Heart left ventricle (tissue), 16 donors: ENCODE measurements at places on chromosomes 16 and 17.

- no peak overlapping the region for H3K27ac ChIP-seq
- H3K4me3 ChIP-seq, result no peak overlapping the region
- no peaks in the 10 kb centered on the region for H3K27me3 ChIP-seq
- DNase-seq, result no peak
- no peaks in the 10 kb centered on the region for H3K36me3 ChIP-seq
Observed at GRCh38 chr17:2899906-2900305, 103.7 kb downstream of the RAP1GAP2 start.

DNA sequence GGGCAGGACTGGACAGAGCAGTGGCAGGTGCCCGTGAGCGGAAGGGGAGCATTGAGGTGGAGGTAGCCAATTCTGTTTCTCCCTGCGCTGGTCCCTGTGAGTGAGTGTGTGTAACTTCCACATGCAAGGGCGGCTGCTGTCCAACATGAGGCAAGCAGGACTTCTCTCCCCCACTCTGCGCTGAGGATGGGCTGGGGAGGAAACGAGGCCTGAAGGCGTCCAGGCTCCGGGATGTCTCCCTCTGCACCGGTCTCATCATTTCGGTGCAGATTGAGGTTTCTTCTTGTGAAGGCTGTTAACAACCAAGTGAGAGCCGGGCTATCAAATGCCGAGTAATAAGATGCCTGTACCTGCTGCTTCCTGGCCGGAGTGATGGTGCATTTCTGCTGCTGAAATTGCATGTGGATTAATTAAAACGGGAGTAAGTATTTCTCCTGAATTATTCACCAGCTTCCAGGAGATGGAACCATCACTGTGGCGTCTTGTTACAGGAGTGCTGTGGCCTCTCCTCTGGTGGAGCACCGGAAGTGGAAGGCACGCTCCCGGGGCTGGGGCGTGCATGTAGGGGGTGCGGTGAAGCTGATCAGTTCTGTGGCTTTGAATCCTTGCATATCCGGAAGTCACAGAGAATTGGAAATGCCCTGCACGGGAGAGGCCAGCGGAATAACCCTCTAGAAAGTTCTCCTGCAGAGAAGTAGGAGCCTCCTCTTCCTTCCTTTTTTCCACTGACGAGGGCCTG lies 41.7 kb upstream of the MGAT5B start:
- H3K27ac ChIP-seq, result no peak overlapping the region
- no peaks in the 10 kb centered on the region for H3K4me1 ChIP-seq
- no peak for DNase-seq
- no peaks in the 10 kb centered on the region for H3K27me3 ChIP-seq

DNA sequence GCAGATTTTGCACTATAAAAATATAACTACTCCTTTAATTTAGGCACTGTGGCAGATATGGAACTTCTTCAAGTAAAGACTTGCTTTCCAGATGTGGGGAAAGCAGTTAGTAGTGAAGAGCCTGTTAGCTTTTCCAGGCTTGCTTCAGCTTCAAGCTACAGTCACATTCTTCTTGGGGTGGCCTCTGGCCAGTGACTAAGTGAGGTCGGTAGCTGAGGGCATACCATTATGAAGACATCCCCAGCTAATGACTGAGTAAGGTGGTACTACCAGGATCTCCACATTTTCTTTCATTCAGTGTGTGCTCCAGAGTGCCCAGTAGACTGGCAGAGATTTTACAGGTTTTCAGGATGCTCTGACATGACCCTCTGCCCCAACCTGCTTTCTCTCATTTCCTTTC lies 167.1 kb upstream of the KIF2B start:
- no peaks in the 10 kb centered on the region for H3K27me3 ChIP-seq
- no peaks in the 10 kb centered on the region for H3K4me1 ChIP-seq
- no peak overlapping the region for H3K4me3 ChIP-seq
- no peak for DNase-seq

GRCh38 chr17:39177256-39177655 lies 11.3 kb upstream of the ARL5C start:
- peaks cover 8% of the 10 kb centered on the region for H3K4me1 ChIP-seq
- H3K4me3 ChIP-seq, result no peak overlapping the region
- H3K36me3 ChIP-seq, result peaks cover 20% of the 10 kb centered on the region
- DNase-seq, result no peak
- no peaks in the 10 kb centered on the region for H3K27me3 ChIP-seq
- no peak overlapping the region for H3K27ac ChIP-seq

DNA sequence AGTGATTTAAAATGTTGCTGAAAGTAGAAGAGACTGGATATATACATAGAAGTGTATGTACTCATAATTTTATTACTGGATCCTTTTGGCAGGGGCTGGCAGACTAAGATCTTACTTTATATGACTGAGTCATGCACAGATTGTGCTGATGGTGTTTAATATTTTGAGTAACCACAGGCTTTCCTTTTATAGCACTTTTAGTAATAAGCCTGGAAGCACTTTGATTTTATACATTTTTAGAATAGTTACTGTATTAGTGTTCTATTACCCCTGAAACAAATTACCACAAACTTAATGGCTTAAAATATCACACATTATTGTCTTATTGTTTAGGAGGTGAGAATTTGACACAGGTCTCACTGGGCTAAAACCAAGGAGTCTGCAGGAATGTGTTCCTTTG lies 113.4 kb upstream of the CDH8 start:
- H3K36me3 ChIP-seq, result no peaks in the 10 kb centered on the region
- no peaks in the 10 kb centered on the region for H3K4me1 ChIP-seq
- no peaks in the 10 kb centered on the region for H3K27me3 ChIP-seq
- H3K4me3 ChIP-seq, result no peak overlapping the region
- H3K27ac ChIP-seq, result no peak overlapping the region

GRCh38 chr16:68342620-68343019 lies 31.8 kb downstream of the PRMT7 start:
- no peak overlapping the region for H3K4me3 ChIP-seq
- DNase-seq, result no peak
- H3K4me1 ChIP-seq, result peaks cover 9% of the 10 kb centered on the region
- peaks cover 75% of the 10 kb centered on the region for H3K36me3 ChIP-seq
- H3K27ac ChIP-seq, result no peak overlapping the region

DNA sequence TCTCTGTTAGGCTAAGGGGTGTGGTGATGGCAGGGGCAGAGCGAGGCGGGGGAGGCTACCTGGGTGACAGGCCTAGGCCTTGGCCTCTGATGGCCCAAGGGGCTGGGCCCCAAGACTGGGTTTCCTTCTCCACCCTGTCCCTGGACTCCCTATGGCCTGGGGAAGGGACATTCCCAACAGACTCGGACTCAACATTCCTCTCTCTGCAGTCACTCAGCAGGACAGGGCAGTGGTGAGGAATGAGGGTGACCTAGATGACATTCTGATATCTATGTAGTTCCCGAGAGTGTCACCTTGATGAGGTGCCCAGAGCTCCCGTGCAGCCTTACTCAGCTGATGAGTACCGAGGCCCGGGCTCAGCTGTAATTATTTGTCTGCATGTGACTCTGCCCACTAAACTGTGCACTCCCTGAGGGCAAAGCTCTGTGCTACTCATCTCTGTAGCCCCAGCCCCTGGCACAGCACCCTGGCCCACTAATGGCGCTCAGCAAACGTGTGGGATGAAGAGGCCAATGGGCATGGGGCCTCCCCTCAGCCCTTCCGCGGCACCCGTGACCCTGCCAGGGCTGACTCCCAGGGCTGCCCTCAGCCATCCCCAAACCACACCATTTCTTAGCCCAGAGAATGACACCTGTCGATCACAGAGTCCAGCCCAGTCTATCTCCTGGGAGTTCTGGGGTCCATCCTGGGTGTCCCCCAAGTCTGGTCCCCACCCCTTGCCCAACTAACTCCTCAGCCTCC lies 2.2 kb downstream of the PLCD3 start:
- H3K27me3 ChIP-seq, result no peaks in the 10 kb centered on the region
- peak overlapping the region; percentile 99 for H3K27ac ChIP-seq
- DNase-seq, result peak; percentile 47
- H3K4me1 ChIP-seq, result peaks cover 64% of the 10 kb centered on the region

DNA sequence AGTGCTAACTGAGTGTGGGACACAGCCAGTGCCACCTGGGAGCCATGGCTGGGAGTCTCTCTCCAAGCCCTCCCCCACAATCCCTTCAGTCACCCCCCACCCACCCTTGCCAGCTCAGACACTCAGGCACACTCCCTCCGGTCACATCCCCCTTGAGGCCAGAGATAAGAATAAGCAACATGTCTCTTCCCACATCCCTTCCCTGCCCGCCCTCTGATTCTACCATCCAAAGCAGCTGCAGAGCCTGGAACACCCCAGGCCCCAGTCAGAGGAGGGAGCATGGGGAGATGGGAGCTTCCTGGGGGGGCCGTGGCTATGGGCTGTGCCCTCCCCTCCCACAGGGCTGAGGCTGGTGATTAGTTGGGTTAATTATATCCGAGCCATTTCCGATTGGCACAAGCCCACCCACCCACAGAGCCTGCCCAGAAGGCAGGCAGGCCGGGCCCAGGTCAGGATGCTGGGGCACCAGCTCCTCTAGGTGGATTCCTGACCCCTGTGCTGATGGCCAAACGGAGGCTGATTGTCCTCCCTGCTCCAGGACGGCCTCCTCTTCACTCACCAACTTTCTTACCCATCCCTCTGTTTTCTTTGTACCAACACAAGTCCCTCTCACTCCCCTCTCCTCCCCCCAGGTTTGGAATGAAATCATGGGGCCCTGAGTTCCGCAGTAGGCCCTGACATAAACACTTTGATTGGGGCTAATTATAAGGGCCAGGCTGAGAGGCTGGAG lies 28.6 kb upstream of the MEIOC start:
- H3K4me1 ChIP-seq, result peaks cover 5% of the 10 kb centered on the region
- DNase-seq, result no peak
- H3K36me3 ChIP-seq, result no peaks in the 10 kb centered on the region
- peak overlapping the region; percentile 80 for H3K27ac ChIP-seq
- no peak overlapping the region for H3K4me3 ChIP-seq

DNA sequence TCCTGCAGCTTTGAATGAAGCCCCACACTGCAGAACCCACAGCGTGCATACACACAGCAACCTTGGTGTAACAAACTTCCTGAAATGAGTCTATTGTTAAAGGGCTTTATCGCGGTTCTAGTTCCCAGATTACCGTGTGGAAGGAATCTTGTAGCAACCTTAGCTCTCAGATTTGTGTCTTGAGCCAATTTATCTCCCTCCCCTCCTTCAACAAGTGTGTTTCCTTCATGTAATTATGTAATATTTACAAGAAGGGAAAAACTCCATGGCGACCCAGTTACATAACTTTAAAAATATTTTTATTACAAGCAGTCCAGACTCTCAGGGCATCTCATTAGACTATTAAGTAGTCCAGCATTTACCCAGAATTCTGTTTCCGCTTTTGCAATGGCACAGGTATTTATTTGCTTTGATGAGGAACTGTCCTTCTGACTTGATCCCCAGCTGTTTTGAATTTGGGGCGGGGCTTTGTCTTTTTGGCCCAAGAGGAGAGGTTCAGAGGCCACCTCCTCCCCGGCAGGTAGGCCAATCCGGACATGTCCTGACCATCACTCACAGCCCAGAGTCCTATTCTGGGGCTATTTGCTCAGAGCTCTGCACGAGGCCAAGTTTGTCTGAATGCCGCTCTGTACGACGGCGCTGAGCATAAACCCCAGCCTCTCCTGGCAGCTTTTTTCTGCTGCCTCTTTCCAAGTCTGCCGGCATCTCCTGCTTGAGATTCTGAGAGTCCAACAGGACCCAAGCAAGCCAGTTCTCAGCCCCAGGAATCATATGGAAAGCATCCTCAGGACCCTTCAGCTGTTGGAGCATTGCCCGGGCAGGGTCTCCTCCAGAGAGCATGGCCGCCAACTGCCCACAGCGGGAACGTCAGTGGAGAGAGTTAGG lies 35.6 kb downstream of the CLEC16A start:
- DNase-seq, result no peak
- no peaks in the 10 kb centered on the region for H3K27me3 ChIP-seq
- H3K4me1 ChIP-seq, result peaks cover 20% of the 10 kb centered on the region
- no peaks in the 10 kb centered on the region for H3K36me3 ChIP-seq

DNA sequence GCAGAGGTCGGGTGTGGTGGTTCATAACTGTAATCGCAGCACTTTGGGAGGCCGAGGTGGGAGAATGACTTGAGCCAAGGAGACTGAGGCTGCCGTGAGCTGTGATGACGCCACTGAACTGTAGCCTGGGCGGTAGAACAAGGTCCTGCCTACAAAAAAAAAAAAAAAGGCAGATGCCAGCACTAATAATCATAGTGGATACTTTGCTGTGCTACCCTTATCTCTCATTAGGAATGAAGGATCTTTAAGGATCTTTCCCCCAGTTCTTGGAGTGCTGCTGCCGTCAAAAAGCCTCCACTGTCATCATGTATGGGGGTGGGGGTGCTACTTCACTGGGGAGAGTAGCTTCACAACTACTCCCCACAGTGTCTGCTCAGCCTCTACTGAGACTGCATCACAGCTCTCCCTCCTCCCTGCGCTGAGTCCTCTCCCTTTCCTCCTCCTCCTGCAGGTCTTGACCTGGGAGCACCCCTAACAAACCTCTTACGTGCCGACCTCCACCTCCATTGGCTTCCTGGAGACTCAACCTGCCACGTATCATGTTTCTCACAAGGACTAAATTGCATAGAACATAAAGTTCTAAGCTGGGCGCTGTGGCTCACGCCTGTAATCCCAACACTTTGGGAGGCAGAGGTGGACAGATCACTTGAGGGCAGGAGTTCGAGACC lies 24.4 kb upstream of the ST6GALNAC1 start:
- no peaks in the 10 kb centered on the region for H3K36me3 ChIP-seq
- H3K4me1 ChIP-seq, result peaks cover 19% of the 10 kb centered on the region
- no peak overlapping the region for H3K27ac ChIP-seq
- no peak for DNase-seq
- no peak overlapping the region for H3K4me3 ChIP-seq

DNA sequence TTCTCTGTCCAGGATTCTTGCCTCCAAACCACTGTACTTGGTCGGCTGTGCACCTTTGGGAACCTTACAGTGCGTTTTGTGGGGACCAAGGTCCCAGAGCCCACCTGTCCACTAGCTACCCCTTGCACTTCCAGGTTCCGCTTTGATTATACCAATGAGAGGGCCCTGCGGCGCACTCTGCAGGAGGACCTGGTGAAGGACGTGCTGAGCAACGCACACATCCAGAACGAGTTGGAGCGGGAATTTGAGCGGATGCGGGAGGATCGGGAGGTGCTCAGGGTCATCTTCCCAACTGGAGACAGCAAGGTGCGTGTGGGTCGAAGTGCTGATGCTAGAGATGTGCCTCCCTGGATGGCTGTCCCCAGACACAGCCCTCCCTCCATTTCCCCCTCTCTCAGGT lies 18.8 kb downstream of the POLR2A start:
- no peak for DNase-seq
- H3K4me1 ChIP-seq, result no peaks in the 10 kb centered on the region
- H3K27ac ChIP-seq, result no peak overlapping the region
- no peak overlapping the region for H3K4me3 ChIP-seq
- no peaks in the 10 kb centered on the region for H3K27me3 ChIP-seq

GRCh38 chr17:59026176-59026939 lies 80.3 kb downstream of the TRIM37 start:
- H3K27ac ChIP-seq, result no peak overlapping the region
- H3K4me1 ChIP-seq, result peaks cover 5% of the 10 kb centered on the region
- no peak overlapping the region for H3K4me3 ChIP-seq

- DNase-seq, result no peak
- H3K27ac ChIP-seq, result no peak overlapping the region
- peaks cover 8% of the 10 kb centered on the region for H3K4me1 ChIP-seq
Observed at GRCh38 chr16:16019488-16019887, 70.1 kb downstream of the ABCC1 start.
